ENCODE measurements at places on chromosomes 3 and 15. TPM values are rescaled to one million over a fixed set of nuclear protein-coding genes. Genes with fewer than 3 reads are reported as not detected.

The IRAK2 gene
- total RNA-seq = 3.5 TPM

The CDHR4 gene
- total RNA-seq = 0.22 TPM

The HGD gene
- 2.0 TPM for total RNA-seq

The GUCA1C gene
- total RNA-seq = not detected

The RAB6B gene
- total RNA-seq = 0.39 TPM

The PLOD2 gene
- total RNA-seq = 0.14 TPM

The PARP15 gene
- 49.1 TPM for total RNA-seq

The CCR3 gene
- total RNA-seq = 1.3 TPM

The ERICH6 gene
- not detected for total RNA-seq

The NPAP1 gene
- total RNA-seq = not detected
